Endothelial cell (in vitro differentiated cells): ENCODE measurements at places on chromosomes 5 and 9.

- DNase-seq, result no peak
Measured at GRCh38 chr9:88391921-88392320, 3.7 kb downstream of the SPIN1 start.

GRCh38 chr5:124706729-124707361 is 39.6 kb downstream of the ZNF608 start:
- DNase-seq, result no peak

DNA sequence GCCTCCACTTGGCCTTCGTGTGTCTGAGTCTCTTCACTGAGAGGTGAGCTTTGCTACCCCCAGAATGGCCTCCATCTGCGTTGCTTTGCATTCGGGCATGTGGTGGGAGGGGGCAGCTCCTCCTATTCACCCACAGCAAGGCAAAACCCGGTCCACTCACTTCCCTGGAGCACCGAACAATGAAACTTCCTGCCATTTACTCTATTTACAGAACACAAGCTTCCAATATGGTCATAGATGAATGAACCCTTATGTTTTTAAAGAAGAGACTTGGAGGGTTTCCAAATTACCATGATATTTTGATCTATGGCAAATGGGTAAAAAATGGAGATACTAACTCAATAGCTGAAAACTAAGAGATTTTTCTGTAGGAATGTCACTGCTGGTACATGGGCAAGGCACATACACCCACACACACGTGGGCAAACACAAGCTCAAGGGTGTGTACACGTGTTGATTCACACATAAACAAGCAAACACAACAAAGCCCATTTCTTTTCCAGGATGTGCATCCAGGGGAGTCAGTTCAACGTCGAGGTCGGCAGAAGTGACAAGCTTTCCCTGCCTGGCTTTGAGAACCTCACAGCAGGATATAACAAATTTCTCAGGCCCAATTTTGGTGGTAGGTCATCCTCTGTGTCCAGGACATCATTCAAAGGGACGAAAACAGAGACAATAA is 5.2 kb downstream of the GABRP start:
- no peak for DNase-seq

- no peak for DNase-seq
Measured at GRCh38 chr5:72179028-72179815, 71.9 kb downstream of the MAP1B start.

DNA sequence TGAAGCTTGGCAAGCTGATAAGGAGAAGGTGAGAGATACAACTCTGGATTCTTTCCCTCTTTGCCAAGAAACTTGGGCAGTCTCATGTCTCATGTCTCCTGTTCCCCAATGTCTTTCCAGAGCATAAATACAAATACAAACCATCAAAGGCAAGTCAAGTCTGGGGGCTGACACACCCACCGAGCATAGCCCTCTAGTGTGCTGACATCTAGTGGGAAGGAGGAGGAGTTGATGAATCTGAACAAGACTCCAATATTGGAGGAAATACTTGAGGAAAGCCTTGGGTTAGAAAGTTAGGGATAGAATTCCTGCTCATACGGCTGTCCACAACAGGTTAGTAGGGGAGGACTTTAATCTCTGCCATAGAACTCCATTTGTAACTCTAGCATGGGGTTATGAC is 8.6 kb downstream of the MLANA start:
- no peak for DNase-seq

- no peak for DNase-seq
Measured at GRCh38 chr5:153402550-153402949, 87.9 kb upstream of the GRIA1 start.

DNA sequence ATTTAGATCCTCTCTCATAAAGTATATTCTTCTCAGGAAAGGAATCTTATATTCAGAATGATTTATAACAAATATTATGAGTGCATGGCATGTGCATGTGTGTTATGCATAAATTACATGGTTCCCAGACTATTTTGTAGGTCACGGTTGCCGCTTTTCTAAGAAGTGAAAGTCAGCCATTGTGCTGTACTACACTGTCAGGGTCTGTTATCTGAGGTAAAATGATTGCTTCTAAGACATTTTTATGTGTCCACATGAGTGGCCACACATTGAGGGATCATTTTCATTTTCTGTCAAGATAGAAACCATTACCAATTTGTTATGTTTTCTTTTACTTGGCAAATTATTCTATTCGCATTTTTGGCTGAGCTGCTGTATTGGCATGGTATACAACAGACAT is 210.8 kb downstream of the CWC27 start:
- no peak for DNase-seq

DNA sequence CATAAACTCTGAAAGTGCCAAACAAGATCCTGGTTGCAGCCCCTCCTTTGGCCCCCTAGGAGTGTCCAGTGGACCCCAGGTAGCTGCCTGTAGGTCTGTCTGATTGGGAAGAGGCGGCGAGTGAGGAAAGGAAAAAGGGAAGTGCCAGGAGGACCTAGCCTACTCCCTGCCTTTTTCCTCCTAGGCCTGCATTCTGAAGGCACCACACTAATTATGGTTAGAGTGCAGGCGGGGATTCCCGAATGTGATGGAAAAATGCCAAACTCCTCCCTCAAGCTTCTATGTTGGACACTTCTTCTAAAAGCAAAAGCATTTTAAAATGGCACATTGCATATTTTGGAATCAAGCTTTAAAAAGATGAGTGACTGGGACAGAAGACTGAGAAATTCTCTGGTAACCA is 83.2 kb upstream of the SMIM15 start:
- no peak for DNase-seq

GRCh38 chr5:172688349-172689217 is 47.5 kb downstream of the NEURL1B start:
- DNase-seq, result no peak

- no peak for DNase-seq
Measured at GRCh38 chr9:13731637-13732036, 452.1 kb upstream of the MPDZ start.

DNA sequence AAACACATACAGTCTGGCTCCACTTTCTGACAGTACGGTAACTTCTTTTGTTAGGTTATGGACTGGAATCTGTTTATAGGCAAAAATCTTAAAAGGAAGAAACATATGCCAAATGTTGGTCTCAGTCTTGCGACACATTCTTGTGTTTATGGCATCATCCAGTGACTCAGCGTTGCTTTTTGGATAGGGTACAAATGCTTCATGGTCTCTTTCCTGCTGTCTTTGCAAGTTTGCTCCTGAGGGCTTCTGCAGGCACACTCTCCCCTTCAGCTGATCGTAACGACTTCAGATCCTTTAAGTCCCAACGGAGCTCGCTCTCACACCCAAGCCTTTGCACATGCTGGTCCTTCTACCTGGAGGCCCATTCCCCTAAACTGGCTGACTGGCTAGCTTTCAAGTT is 23.6 kb upstream of the TNFSF8 start:
- no peak for DNase-seq

DNA sequence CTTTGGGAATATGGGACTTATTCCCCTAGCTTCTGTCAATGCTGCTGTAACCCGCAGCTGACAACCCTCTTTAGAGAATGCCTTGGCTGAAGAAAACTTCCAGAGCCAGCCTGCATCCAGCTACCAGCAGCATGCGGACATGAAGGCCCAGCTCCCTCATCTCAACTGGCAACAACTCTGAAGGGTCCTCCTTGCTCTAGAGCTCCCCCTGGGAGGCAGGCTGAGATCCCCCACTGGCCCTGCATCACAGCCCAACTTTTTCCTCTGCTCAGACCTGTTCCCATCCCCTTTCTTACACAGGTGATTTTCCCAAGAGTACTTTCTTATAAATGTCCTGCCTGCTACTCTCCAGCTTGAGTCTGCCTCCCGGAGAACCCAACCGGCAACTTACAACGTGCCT is 18.7 kb upstream of the WNT8A start:
- peak; percentile 39 for DNase-seq
